Urothelium cell line (cell line): ENCODE measurements at places on chromosomes 16 and 17.

DNA sequence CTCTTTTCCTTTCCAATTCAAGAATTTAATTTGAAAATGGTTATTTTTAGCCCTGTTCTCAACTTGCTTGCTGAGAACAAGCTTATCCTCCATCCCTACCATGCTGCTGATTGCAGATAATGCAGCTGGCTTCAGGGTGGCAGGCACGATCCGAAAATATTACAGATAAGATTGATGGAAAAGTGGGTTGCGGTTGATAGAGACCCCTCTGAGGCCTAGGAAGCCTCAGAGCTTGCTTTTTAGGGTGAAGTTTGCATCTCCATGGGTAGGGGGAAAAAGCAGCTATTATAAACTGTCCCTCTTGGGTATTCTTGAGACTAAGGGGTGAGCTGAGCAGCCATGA is 116.5 kb upstream of the GOT2 start:
- no peak for DNase-seq

GRCh38 chr17:16936536-16937310 is 35.2 kb downstream of the TNFRSF13B start:
- no peak for DNase-seq

DNA sequence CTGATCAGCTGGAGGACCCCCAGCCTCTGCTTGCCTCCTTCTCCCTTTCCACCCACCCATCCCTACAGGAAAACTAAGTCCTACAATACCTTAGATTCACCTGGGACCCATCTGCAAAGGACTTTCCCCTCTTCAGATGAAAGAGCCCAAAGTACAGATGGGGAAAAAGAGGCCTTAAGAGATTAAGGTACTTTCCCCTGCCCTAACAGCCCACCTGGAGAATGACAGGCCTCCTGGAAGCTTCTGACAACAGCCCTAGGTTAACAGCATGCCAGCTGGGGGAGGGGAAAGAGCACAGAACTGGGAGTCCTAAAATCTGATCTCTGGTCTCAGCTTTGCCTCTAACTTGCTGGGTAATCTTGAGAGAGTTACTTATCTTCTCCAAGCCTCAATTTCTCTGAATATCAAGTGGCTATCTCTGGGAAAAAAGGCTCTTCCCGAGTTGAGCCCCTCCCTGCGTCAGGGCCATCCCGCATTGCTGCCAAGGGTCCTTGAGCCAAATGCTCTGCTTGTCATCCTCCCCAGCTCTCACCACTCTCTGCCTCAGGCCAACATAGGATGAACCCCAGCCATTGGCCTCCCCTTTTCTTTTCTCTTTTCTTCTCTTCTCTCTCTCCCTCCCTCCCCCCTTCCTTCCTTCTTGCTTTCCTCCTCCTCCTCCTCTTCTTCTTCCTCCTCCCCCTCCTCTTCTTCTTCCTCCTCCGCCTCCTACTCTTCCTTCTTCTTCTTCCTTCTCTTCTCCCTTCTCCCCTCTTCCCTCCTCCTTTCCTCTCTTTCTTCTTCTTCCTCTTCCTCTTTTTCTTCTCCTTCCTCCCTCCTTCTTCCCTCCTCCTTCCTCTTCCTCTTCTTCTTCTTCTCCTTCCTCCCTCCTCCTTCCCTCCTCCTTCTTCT is 22.5 kb upstream of the SP6 start:
- no peak for DNase-seq

DNA sequence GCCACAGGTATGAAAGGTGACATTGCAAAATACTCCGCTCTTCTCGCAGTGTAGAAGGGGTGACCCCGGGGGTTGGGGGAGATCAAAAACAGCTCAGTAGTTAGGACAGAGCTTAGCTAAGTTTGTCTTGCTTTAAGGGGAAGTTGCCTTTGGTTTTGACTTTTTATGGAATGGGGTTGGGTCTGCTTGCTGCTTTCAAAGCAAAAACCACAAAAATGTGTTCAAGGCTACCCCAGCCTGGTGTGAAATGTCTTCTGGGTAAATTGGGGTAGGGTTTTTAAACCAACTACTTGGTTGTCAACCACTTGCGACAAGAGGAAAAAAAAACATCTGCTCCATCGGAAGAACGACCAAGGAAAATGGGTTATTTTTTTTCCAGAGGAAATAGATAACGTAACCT is 6.2 kb downstream of the FUS start:
- no peak for DNase-seq

DNA sequence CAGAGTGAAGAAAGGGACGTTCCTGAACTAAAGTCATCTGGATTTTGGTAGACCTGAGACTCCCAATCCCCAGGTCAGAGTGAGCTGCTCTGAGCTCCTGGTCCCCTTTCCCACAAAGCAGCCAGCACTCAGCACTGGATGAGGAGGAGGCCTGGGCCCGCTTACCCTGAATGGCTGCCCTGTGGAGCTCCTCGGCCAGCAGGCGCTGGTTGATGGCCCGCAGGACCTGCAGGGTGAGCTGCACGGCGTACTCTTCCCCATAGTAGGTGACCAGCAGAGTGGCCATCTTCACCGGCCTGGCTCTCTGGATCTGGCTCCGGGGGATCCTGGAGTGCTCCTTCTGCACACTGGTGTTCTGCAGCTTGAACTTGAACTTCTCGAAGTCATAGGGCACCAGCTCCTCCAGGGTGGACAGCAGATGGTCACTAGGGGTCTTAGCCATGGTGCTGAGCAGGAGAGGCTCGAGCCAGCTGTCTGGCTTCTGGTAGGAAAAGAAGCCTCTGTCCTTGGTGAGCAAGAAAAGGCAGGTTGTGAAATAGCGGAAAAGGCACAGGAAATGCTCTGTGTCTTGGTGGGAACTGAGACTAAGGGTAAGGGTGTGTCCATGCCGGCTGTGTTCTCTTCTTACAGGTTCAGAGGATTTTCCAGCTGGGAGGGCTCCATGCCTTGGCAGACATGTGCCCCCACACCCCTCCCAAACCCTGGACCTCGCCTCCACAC is at the start of gene MEFV:
TSS of gene MEFV (minus strand) at position 488 of the 720 bp plus-strand sequence. CDS start at position 442, 46 bp downstream.
- no peak for DNase-seq
